ENCODE measurements at places on chromosomes 2 and 18.

DNA sequence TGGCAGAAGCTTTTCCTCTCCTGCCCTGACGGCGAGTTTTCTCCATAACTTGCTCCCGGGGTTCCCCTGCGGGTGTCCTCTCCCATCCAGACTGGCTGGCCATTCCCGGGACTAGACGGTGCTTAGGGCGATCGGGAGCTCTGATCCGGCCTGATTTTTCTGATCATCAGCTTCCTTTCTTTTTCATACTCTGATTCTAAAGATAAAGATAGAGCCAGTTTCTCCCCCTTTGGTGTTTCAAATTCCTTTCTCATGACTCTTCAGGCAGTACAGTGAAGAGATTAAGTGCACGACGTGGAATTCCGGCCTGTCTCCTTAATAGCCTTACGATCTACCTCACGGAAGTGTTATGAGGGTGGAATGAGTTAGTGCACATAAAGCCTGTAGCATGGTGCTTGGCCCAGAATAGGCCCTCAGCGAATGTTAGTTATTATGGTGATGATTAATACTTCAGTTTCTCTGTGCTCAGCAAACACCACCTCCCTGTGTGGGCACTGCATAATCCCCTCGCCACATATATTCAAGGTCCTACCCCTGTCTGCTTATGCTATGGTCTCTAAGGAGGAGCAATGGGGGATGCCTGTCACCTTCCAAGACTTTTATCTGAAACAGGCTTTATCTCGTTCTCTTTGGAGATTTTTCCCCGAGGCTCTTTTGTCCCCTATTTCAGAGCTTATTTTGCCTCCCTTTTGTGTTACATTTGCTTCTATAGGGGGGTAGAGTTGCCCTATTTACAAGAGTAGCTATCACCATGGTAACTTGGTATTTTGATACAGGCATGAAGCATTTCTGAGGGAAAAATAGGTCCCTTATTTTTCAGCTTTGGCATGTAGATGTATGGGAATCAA is 254.8 kb downstream of the CDH2 start:
- DNase-seq: peak; percentile 97

- no peak for DNase-seq
Measured at GRCh38 chr2:224613543-224614286, 28.6 kb upstream of the CUL3 start.

GRCh38 chr2:8549273-8549922 is 132.5 kb upstream of the ID2 start:
- no peak for DNase-seq

- no peak for DNase-seq
Measured at GRCh38 chr2:178871536-178871935, 64.3 kb upstream of the TTN start.

GRCh38 chr2:32777714-32778113 is 149.9 kb downstream of the TTC27 start:
- DNase-seq: no peak

GRCh38 chr18:5895876-5896740 is 786 bp upstream of the TMEM200C start:
- no peak for DNase-seq

GRCh38 chr2:14634182-14634488 is 1.6 kb downstream of the LRATD1 start:
- DNase-seq: no peak

DNA sequence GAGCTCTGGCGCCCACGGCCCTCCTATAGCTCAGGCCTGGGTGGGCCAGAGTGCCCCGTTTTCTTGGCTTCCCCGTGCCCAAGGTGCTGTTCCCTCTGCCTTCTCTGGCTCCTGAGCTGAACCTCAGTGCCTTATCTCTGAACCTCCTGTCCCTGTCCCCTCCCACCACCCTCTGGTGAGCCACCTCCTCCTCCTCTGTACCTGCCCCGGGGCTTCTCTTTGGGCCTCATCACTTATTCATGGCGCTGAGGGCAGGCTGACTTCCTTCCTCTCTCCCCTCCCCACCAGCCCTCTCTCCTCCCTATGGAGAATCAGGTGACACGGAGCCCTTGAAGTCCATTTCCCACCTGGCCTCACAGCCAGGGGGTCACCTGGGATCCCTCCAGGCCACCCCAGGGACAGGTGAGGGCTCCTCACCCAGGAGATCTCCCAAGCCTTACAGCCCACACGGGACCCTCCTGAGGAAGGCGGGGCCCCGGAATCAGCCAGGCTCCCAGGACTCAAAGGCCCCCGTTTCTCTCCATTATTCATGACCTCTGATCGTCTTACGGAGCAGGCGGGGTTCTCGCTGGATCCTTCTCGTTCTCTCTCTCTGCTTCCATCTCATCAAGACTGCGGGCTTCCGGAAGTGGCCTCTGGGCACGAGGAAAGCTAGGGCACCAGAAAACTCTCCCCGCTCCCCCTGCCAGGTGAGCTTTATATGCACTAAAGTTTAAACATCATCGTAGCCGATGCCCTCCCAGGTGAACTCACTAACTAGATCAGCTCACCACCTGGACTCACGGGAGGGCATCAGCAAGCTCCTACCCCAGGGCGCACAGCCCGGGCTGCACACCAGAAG is at the start of gene LOXHD1:
LOXHD1 (minus strand) TSS at position 106 of the 841 bp plus-strand sequence. CDS start 187 bp downstream, outside the sequence.
- DNase-seq: no peak

GRCh38 chr2:194867328-194867727 is 789.7 kb upstream of the SLC39A10 start:
- peak; percentile 1 for DNase-seq

DNA sequence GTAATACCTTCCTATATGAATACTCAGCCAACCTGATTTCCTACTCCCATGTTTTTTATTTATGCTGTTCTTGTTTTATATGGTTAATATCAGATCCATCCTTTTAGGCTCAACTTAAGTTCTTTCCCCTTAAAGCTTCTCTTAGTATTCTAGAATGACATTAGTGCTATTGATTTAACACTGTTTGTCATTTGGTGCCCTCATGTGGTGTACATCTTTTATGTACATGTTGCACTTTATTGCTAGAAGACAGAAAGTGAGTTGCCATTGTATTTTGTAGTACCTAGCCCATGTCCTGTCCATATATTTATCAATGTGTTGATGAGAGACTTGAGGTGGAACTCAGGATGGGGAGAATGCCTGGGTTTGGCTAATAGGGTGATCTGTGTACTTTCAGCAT is 2.5 kb downstream of the HTRA2 start:
- DNase-seq: peak; percentile 51

DNA sequence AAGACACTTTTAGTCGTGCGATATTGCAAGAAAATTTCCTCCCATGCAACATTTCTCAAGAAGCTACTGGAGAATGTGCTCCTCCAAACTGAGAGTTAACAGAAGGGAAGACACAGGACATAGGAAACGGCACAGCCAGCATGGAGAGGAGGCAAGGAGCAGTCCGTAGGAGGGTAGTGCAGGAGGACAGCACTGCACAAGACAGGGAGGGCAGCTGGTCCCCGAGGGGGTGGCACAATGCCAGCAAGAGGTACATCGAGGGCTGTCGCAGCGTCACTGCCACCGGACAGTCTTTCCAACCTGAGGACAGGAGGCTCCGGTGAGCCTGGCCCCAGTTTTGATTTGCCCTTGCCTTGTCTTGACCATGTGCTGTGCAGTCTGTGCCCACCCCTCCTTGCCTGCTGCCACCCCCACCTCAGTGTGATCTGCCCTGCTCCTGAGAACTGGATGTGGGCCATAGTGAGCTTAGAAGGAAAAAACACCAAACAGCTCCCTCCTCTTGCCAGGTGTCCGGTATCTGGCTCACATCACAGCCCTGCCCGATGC is 81.6 kb upstream of the LAPTM4A start:
- DNase-seq: no peak

DNA sequence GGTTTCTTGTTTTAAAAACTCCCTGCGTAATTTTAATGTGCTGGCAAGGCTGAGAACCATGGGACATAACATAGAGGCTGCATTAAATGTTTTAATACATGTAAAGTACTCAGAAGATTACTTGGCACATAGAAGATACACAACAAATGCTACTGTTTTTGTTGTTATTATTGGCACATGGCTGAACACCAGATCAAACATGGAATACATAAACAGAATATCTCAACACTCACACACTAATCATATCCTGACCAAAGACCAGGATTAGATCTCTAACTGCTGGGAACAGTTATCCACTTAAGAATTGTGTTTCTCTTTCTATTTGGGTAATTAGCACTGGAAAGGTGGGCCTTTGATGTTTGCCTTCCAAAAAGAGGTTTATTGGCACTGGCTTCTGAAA is 69.3 kb downstream of the KCNE4 start:
- DNase-seq: no peak

GRCh38 chr18:70494524-70494923 is 205.7 kb downstream of the SOCS6 start:
- no peak for DNase-seq

- DNase-seq: no peak
Measured at GRCh38 chr2:170152421-170152820, 25.5 kb upstream of the MYO3B start.

DNA sequence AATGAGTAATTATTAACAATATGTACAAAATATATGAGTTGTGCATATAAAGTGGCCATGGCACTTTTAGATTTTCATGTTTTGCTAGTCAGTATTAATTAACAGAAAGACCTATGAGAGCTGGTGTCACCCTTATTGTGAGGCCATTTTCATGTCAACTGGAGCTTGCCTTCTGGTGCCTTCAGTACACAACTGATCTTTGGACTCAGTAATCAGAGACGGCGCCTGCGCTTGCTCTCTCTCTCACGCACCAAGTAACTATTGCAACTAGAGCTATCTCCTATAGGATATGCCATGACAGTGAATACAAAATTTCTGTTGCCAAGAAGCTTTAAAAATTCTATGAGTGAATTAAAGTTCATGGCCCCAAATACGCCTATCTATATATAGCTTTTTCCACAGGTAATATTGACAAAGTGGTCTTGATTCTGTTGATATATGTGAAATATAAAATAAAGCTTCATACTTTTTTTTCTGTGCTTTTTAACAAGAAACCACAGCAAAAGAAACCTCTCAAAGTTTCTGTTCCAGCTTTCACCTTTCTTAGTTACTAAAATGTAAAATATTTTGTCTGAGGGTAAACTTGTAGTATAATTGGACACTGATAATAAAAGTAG is 2.9 kb downstream of the SERTAD2 start:
- DNase-seq: no peak

DNA sequence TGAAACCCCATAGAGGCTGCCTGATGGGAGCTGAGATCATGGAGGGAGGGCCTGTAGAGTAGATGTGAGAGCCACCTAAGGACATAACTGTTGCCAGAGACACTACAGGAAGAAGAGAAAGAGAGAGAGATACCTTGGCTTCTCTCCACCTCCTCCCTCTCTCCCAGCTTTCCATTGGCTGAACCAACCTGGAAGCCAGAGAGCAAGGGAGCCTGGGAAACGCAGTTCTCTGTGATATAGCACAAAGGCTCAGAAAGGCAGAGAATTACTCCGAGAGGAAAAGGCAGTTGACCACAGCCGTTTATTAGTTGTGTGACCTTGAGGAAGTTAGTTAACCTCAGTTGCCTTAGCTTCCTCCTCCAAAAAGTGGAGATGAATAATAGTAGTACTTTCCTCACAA is 37.7 kb upstream of the MAT2A start:
- no peak for DNase-seq

DNA sequence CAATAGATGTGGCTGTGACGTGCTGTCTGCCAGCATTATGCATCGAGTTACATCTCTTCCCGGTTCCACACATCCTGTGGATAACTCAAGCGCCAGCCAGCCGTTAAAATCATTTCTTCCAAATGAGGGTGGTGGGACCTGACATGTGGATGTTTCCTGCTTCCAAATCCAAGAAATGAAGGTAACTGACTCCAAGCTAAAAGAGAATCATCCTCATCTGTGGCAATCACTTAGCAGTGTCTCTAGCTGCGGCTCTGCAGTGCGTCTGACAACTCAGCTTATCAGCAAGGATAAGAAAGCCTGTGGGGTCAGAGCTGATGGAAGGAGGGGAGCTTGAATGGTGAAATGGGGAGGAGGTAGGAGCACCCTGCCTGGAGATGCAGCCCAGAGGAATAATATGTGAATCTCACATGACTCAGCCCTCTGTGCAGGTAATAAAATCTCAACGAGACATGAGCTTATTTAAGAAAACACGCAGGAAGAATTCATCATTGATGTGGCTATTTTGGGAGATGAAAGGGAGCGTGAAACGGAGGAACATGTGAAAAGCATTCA is 382.2 kb upstream of the TRIB2 start:
- peak; percentile 34 for DNase-seq

GRCh38 chr2:147844697-147845410 is at the start of gene ACVR2A:
TSS of gene ACVR2A (plus strand) at chr2:147845029. CDS start at chr2:147845153, 124 bp downstream.
- DNase-seq: peak; percentile 32

DNA sequence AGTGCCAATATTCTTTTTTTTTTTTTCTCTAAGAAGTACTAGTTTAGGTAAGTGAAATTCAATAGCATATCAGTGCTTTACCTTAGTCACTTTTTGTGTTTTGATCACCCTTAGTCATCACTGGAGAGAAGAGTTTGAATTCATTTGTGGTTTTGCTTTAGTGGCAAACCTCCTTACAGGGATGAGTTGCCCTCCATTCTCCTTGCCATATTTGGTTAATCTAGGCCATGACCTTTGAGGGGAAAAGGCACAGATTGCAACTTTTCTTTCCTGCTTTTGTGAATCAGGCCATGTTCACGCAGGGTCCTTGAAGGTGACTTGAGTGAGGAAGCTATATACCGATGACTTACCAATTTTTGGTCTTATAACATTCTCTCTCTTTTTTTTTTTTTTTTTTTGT is 34.4 kb downstream of the PLEKHA3 start:
- peak; percentile 74 for DNase-seq

DNA sequence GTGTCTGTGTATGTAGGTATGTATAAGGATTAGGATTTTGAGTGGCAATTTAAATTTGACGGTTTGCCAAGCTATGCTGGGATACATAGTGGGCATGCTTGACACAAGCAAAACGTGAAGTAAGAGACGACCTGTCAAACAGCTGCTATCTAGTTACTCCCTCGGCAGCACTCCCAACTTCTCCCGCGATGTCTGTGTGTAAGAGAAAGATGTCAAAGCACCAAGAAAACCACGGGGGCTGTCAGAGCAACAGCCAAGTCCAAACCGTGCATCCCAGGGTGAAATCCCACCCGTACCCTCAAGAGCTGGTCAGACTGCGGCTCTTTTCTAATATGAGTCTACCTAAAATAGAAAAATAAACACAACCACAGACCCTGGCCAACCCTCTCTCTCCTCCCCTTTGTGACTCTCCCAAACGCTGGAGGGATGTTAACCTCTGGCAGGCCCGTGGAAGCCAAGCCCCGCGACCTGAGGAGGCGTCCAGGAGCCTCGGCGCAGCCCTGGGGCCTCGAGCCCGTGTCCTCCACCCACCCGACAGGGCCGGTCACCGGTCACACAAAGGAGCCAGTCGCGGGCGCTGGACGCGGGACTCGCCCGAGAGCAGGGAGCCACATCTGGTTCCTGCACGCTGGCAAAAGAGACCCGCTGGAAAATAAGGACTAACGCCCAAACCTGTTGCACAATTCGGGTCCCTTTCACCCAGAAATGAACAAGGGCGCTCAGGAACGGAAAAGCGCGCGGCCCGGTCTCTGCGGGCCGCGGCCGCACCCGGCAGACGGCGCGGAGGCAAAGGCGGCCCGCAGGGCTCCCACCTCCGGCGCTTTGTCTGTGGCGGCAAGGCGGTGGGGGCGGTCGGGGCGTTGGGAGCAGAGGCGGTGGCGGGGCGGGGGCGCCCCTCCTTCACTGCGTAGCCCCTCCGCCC is 925 bp downstream of the SESTD1 start:
- peak; percentile 55 for DNase-seq

All from fibroblast of skin of right quadriceps (primary cell).